H9 (cell line): ENCODE measurements at places on chromosomes 3 and 15. TPM values are rescaled to one million over a fixed set of nuclear protein-coding genes. Genes with fewer than 3 reads are reported as not detected.
A peak's percentile ranks its signal among the peaks of the same experiment; 100 is the strongest.

- DNase-seq: no peak
Measured at GRCh38 chr3:137264843-137265330, 307.1 kb downstream of the IL20RB start.

The LRRC34 gene
- 4.6 and 5.1 TPM in 2 replicates for total RNA-seq

GRCh38 chr15:56244811-56245576, 1.3 kb upstream of the RFX7 start:
- peak; percentile 34 for DNase-seq

- DNase-seq: no peak
Measured at GRCh38 chr3:38576131-38576525, 73.4 kb downstream of the SCN5A start.

GRCh38 chr3:24202071-24202470, 257.0 kb downstream of the NR1D2 start:
- no peak for DNase-seq

GRCh38 chr3:129077222-129077621, 16.6 kb downstream of the GP9 start:
- no peak for DNase-seq

DNA sequence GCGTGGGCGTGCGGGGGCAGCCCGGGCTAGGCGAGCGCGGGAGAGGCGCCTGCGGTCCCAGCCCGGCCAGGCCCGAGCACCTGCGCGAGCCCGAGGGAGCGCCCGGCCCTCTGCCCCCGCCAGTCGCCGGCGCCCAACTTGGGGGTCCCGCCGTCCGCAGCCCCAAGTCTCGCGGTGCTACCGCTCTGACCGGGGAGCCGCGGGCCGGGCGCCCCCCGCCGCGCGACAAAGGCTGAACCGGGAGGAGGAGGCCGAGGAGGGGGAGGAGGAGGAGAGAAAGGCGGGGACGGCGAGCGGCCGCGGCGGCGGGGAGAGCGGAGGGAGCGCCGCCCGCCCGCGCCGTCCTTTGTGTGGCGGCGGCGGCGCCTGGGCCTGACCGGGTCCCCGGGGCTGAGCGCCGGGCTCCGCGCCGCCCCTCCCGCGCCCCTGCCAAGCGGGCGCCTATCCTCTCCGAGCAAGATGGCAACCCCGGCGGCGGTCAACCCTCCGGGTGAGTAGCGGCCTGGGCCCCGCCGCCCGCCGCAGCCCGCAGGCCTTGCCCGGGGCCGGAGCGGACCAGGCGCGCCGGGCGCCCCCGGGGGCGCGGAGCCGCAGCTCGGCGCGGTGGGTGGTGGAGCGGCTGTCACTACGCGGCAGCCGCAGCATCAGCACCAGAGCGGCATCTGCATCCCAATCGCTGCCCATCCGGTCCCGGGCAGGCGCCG, at the start of gene ARNT2:
ARNT2 (plus strand) TSS at position 326 of the 704 bp plus-strand sequence; CDS start at position 460, 134 bp downstream.
- peak; percentile 51 for DNase-seq

DNA sequence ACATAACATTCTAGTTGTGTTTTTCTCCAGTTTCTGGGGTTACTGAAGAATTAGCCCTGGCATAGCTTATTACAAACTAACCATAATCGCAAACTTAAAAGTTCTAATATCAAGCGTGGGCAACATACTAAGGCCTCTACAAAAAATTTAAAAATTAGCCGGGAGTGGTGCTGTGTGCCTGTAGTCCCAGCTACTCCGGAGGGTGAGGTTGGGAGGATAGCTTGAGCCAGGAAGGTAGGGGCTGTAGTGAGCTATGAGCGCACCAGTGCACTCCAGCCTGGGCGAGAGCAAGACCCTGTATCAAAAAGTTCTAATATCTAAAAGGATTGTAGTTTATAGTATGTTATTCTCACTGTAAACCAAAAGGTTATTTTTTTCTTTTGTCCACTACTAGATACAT, 1.1 kb downstream of the OIP5 start:
- no peak for DNase-seq

- DNase-seq: no peak
Measured at GRCh38 chr3:23368731-23369130, 165.6 kb downstream of the UBE2E2 start.

The CPB1 gene
- total RNA-seq: not detected in 2 replicates

The DVL3 gene
- 64.7 and 69.7 TPM in 2 replicates for total RNA-seq

The GPR171 gene
- total RNA-seq: not detected in 2 replicates

The CCDC54 gene
- total RNA-seq: not detected in 2 replicates

DNA sequence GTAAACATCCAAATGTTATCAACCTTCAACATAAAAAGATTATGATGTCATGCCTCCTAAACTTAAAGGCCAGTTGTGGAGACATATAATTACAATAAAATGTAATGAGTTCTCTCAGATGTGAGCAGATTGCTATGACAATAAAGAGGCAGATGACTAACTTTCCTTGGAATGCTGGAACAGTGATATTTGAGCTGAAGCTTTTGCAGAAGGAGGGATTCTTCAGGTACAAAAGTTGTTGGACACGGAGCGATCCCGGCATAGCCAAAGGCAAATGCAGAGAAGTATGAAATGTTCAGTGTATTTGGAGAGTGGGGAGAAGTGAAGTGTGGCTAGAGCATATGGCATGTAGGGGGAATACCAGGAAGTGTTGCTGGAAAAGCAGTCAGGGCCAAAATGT, 520.1 kb downstream of the FGF12 start:
- no peak for DNase-seq

DNA sequence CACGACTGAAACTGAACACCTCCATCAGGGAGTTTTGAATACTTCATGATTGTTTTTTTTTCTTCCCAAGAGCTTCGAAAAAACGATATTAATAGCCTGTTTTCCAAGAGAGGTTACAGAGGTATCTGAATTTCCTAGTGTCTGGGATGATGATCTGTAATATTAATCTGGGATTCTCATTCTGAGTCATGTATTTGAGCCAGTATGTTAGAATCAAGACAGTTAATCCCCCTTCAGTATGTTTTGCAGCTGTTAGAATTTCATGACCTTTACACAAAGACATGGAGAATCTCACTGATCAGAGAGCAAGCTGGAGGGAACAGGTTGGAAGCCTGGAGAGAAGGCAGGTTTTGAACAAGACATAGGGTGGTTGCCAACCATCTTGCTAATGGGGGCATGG, 234.5 kb upstream of the GAP43 start:
- DNase-seq: no peak

- no peak for DNase-seq
Measured at GRCh38 chr15:60371175-60372051, 26.4 kb downstream of the ANXA2 start.

GRCh38 chr3:106552351-106553043, 683.7 kb upstream of the CBLB start:
- no peak for DNase-seq

GRCh38 chr3:37859908-37860199, 1.8 kb upstream of the CTDSPL start:
- DNase-seq: no peak

DNA sequence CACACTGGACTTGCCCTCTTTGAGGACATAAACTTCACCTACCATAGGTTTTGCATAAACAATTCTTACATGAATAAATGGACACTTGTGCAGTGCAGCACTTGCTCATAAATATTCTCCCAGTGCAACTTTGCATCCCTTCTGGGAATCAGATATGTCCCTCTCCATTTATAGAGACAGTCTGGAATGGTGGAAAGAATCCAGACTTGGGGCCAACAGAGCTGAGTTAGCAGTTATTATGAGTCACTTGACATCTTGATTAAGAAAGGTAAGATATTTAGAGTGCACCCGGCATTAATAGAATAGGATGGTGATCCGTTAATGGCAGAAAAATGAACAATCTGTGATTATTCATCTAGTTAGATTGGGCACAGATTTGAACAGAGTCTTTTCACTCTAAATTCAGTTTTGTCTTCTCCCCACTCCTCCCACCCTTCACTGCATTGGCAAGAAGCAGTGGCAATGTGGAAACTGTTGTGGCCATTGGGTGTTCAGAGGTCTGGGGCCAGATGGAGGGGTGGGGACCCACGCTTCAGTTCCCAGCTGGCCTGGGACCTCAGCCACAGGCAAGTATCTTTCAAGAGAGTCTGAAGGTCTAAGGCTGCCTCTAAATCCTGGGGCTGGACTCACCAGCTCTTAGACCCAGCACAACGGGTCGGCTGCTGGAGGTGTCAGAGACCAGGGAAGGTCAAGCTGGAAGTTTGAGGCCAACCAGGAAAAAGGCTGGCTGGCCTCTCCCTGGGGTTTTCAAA, 58.9 kb upstream of the KY start:
- no peak for DNase-seq

- no peak for DNase-seq
Measured at GRCh38 chr3:115833074-115833473, 209.8 kb downstream of the GAP43 start.

- DNase-seq: no peak
Measured at GRCh38 chr3:36393563-36393962, 13.3 kb downstream of the STAC start.

- DNase-seq: no peak
Measured at GRCh38 chr15:51649659-51650521, 27.3 kb upstream of the DMXL2 start.

The CTXND1 gene
- total RNA-seq: not detected in 2 replicates

The SCG3 gene
- total RNA-seq: 22.7 and 24.0 TPM in 2 replicates

DNA sequence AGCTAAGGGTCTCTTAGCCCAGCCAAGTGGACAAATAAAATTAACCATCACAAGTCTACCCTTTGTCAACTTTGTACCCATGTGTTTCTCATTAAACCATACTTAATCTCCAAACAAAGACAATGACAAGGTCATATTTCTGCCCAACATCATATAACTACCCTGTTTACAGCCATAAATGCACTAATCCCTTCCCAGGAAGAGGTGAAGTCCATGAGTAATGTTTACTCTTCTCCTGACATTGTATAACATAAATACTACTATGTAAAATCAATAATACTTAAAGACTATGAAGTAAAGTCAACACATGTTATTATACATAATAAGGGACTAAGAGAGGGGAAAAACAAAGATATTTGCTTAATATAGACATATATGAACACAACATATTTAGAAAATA, 38.5 kb upstream of the FAN1 start:
- no peak for DNase-seq

The ATG7 gene
- total RNA-seq: 17.9 and 22.1 TPM in 2 replicates

The SPESP1 gene
- total RNA-seq: not detected in 2 replicates

DNA sequence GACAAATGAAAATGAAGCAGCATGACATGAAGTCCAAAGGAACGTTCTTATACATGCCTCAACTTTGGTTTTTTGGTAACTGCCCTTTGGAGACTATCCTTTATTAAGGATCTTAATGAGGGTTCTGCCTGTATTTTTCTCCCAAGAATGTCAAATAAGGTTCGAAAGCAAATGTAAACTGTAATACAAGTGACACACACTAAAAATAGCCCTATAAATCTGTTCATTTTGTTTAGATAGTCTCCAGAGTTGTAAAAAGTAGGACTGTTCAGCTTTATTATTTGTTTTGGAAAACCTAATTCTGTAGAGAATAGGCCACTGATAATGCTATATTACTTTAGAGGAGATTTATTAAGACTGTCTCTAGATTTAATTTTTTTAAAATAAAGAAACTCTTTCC, 80.5 kb upstream of the CDIN1 start:
- no peak for DNase-seq
